Breast epithelium (tissue), 4 donors: ENCODE measurements at places on chromosomes 3 and 15. TPM values are rescaled to one million over a fixed set of nuclear protein-coding genes. Genes with fewer than 3 reads are reported as not detected.

CYP1A2 gene
- not detected for total RNA-seq

NLGN1 gene
- total RNA-seq: 4.4 TPM

OCA2 gene
- 0.59 TPM for total RNA-seq

TMEM202 gene
- not detected for total RNA-seq

INAFM2 gene
- 12.5 TPM for total RNA-seq

ISLR2 gene
- total RNA-seq: 0.88 TPM

RTP4 gene
- total RNA-seq: 2.3 TPM

SNX33 gene
- 42.7 TPM for total RNA-seq

TMEM41A gene
- 11.5 TPM for total RNA-seq

- no peaks in the 10 kb centered on the region for H3K36me3 ChIP-seq
- no peak overlapping the region for H3K4me3 ChIP-seq
- no peak for DNase-seq
- no peak overlapping the region for H3K27ac ChIP-seq
- no peaks in the 10 kb centered on the region for H3K27me3 ChIP-seq
Measured at GRCh38 chr15:35194296-35194695, 109.2 kb upstream of the NANOGP8 start.

GRCh38 chr15:100682468-100682867, 80.1 kb downstream of the ASB7 start:
- no peaks in the 10 kb centered on the region for H3K4me1 ChIP-seq
- no peaks in the 10 kb centered on the region for H3K27me3 ChIP-seq
- no peak overlapping the region for H3K27ac ChIP-seq
- no peak overlapping the region for H3K4me3 ChIP-seq

GRCh38 chr3:161557445-161558150, 61.0 kb downstream of the OTOL1 start:
- DNase-seq: no peak
- H3K27ac ChIP-seq: no peak overlapping the region
- H3K36me3 ChIP-seq: no peaks in the 10 kb centered on the region
- no peaks in the 10 kb centered on the region for H3K4me1 ChIP-seq
- H3K27me3 ChIP-seq: peaks cover 11% of the 10 kb centered on the region

DNA sequence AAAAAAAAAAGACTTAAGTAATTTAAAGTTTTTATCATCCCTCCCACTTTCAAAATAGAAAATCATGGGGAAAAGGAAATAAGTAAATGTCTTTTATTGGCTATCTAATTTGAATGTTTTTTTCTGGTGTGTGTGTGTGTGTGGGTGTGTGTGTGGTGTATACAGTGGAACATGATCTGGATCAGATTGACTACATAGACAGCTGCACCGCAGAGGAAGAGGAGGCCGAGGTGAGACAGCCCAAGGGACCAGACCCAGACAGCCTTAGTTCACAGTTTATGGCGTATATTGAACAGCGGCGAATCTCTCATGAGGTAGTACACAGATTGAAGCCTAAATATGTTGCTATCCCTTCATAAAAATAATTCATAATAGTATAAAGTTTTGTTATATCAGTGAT, 44.5 kb downstream of the LRCH3 start:
- H3K4me1 ChIP-seq: no peaks in the 10 kb centered on the region
- no peaks in the 10 kb centered on the region for H3K27me3 ChIP-seq
- H3K27ac ChIP-seq: no peak overlapping the region
- DNase-seq: no peak
- no peaks in the 10 kb centered on the region for H3K36me3 ChIP-seq

DNA sequence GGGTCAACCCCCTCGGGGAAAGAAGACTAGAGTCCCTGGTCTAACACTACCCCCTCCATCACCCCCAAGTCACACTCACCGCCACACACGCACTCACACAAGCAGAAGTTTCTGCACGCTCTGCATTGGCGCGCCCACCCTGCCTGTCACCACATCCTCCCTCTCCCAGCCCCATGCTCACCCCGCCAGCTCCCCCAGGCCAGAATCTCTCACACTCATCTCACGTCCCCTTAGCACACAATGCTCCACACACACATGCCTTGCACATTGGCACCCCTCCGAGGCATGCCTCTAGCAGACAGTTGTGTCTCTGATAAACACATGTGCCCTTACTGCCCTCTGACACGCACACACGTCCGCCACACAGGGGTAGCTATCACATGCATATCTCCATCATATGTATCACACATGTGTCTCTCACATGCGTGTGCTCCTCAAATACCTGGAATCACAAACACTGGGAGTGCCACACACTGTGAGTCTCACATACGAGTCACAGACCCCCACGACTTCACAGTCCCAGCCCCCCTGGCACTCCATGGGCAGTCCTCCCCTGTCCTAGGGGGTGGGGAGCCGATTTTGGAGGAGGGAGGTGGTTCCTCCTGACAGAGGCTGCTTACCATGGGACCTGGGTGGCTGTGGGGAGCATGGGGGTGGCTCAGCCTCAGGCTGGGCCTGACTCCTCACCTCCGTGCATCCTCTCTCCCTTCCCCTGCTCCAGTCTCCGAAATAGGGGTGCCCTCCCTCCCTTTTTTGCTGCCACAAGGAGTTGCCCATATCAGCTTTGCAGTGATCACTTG, 898 bp downstream of the FBLN2 start:
- no peaks in the 10 kb centered on the region for H3K4me1 ChIP-seq
- H3K36me3 ChIP-seq: no peaks in the 10 kb centered on the region
- H3K27me3 ChIP-seq: no peaks in the 10 kb centered on the region
- H3K4me3 ChIP-seq: peak overlapping the region; percentile 76
- no peak for DNase-seq

DNA sequence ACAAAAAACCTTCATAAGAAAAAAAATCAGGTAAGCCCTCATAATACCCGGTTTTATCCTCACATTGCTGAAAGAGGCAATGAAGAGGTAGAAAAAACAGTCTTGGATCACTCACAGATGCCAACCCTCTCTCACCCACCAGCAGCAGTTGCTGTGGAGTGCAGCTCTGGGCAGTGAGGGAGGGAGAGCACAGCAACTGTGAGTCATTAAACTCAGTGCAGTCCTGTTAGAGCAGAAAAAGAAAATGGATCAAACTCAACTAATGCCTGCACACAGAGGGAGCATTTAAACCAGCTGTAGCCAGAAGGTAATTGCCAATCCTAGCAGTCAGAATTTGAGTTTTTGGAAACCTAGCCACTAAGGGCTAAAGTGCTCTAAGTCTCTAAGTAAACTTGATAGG, 1050.6 kb upstream of the ALCAM start:
- no peak overlapping the region for H3K27ac ChIP-seq
- no peaks in the 10 kb centered on the region for H3K4me1 ChIP-seq
- no peak for DNase-seq
- H3K36me3 ChIP-seq: no peaks in the 10 kb centered on the region
- H3K4me3 ChIP-seq: no peak overlapping the region

GRCh38 chr3:149085828-149086231, 503 bp downstream of the HLTF start:
- peak overlapping the region; percentile 80 for H3K4me3 ChIP-seq
- peak overlapping the region; percentile 50 for H3K27ac ChIP-seq
- no peaks in the 10 kb centered on the region for H3K4me1 ChIP-seq
- no peaks in the 10 kb centered on the region for H3K36me3 ChIP-seq

GRCh38 chr15:48499978-48500377, 145.5 kb downstream of the FBN1 start:
- H3K27me3 ChIP-seq: no peaks in the 10 kb centered on the region
- H3K36me3 ChIP-seq: no peaks in the 10 kb centered on the region
- no peak overlapping the region for H3K4me3 ChIP-seq
- DNase-seq: no peak

DNA sequence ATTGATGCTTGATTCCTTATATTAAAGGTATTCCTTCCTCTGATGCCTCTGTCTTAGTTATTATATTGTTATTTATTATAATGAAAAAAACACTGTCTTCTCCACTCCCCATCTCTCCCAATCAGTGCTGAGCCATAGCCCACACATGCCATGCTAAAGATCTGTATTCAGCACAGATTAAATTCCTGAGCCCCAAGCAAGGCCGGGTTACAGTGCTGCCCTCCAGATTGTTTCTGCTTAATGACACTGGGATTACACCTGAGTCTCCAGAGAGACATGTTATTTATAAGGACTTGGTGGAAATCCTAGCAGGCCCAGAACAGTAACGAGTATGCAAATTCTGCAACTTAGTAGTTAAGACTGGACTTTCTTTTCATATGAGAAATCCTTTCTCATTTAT, 305.9 kb upstream of the UMPS start:
- H3K36me3 ChIP-seq: peaks cover 6% of the 10 kb centered on the region
- H3K4me3 ChIP-seq: no peak overlapping the region
- no peaks in the 10 kb centered on the region for H3K27me3 ChIP-seq
- no peak for DNase-seq
- H3K27ac ChIP-seq: no peak overlapping the region

DNA sequence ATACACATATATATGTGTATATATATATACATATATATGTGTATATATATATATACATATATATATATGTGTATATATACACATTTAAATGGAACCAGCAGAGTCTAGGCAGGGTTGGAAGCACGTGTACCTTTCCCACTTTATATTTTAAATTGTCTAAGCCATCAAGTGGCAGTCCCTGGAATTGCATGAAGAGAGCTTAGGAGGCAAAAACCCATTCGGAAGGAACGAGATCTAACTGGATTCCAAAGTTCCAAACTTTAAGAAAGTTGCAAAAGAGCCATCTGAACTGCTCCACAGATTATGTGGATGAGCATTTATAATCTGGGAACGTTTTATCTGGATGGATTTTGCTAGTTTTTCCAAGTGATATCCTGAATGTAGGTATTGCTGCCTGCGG, 186.5 kb downstream of the FOXP1 start:
- no peaks in the 10 kb centered on the region for H3K4me1 ChIP-seq
- H3K36me3 ChIP-seq: no peaks in the 10 kb centered on the region
- no peaks in the 10 kb centered on the region for H3K27me3 ChIP-seq

- H3K27ac ChIP-seq: no peak overlapping the region
- H3K27me3 ChIP-seq: no peaks in the 10 kb centered on the region
- no peak overlapping the region for H3K4me3 ChIP-seq
- no peak for DNase-seq
- no peaks in the 10 kb centered on the region for H3K4me1 ChIP-seq
- no peaks in the 10 kb centered on the region for H3K36me3 ChIP-seq
Measured at GRCh38 chr3:105527535-105527934, 160.8 kb downstream of the ALCAM start.

DNA sequence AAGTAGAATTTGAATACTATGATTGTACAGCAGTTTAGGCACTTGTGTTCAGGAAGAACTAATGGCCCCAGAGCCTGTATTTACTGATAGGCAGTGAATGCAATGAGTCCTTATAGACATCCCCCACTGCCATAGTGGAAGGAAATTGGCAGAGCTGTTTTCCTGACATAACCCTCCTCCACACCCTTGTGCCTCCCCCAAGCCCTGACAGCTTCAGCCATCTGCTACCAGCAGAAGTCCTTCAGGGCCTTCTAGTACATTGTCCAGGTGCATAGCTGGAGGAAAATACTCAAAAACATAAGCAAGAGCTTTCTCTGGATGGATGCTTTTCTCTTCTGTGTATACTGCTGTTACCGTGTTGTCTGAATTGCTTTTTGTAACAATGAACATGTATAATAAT, 20.6 kb downstream of the ARHGAP31 start:
- no peak overlapping the region for H3K27ac ChIP-seq
- DNase-seq: no peak
- no peaks in the 10 kb centered on the region for H3K27me3 ChIP-seq
- no peak overlapping the region for H3K4me3 ChIP-seq

GRCh38 chr15:57567891-57568290, 23.8 kb upstream of the MYZAP start:
- H3K27me3 ChIP-seq: no peaks in the 10 kb centered on the region
- H3K4me1 ChIP-seq: no peaks in the 10 kb centered on the region
- no peaks in the 10 kb centered on the region for H3K36me3 ChIP-seq

- no peak overlapping the region for H3K4me3 ChIP-seq
- peaks cover 9% of the 10 kb centered on the region for H3K4me1 ChIP-seq
- no peak overlapping the region for H3K27ac ChIP-seq
- H3K36me3 ChIP-seq: no peaks in the 10 kb centered on the region
- H3K27me3 ChIP-seq: no peaks in the 10 kb centered on the region
Measured at GRCh38 chr3:48445277-48445882, 1.2 kb upstream of the ATRIP start.

- no peaks in the 10 kb centered on the region for H3K36me3 ChIP-seq
- H3K4me3 ChIP-seq: no peak overlapping the region
- no peaks in the 10 kb centered on the region for H3K27me3 ChIP-seq
- no peaks in the 10 kb centered on the region for H3K4me1 ChIP-seq
Measured at GRCh38 chr15:52730173-52730572, 51.0 kb upstream of the ATOSA start.

GRCh38 chr3:13364602-13365271, 55.4 kb downstream of the NUP210 start:
- no peak for DNase-seq
- H3K4me3 ChIP-seq: no peak overlapping the region
- no peak overlapping the region for H3K27ac ChIP-seq
- no peaks in the 10 kb centered on the region for H3K4me1 ChIP-seq
- H3K27me3 ChIP-seq: no peaks in the 10 kb centered on the region

DNA sequence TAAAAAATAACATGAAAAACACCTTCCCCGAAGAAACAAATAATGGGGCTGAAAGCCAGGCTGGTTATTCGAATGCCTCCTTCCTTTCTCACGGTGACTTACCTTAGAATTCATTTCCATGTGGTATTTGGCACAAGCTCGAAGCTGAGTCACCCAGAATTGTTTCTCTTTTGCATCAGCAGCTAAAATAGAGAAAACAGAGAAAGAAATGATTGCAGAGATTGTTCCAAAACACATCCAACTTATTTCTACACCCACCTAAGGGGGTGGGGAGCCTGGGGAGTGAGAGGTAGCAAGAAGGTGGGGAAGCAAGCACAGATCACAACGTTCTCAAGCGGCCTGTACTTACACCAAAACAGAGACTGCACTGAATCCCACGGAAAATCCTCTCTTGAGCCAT, 104.7 kb downstream of the OSBPL10 start:
- no peaks in the 10 kb centered on the region for H3K27me3 ChIP-seq
- H3K4me1 ChIP-seq: no peaks in the 10 kb centered on the region
- no peak overlapping the region for H3K4me3 ChIP-seq
- no peak for DNase-seq
- no peaks in the 10 kb centered on the region for H3K36me3 ChIP-seq
- H3K27ac ChIP-seq: no peak overlapping the region

DNA sequence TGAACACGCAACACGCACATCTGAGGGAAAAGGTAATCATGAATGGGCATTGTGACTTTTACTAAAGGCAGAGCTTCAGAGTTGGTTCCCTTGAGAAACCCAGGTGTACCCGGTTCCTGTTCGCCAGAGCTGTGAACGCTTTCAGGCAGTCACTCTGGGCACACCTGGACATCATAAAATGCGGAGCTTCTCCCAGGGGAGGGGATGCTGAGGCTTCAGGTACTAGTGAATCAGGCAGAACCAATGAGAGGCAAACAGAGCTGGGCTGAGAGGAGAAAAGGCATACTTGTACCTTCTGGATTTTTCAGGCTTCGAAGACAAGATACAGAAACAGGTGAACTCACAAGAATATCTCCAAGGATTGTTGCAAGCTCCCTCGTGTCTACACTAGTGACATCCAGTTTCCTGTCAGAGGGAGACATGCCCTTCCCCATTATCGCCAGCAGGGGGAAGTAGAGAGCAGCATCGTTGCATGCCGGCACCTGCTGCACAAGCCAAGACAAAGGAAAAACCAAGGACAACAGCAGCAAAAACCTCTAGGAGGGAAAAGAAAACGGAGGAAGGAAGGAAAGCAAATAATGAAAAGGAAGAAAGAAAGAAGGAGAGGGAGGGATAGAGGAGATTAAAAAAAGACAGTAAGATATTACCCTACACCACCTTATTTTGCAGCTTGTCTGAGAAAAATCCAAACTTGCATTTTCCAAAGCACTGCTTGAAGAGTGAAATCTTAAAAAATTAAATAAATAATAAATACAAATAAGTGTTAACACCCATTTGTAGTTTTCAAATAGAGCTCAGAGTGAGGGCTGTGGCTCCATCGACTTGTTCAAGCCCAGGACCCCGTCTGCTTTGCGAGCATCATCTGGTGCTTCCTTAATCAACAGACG, 2.0 kb downstream of the AHSG start:
- no peaks in the 10 kb centered on the region for H3K27me3 ChIP-seq
- H3K27ac ChIP-seq: no peak overlapping the region
- no peaks in the 10 kb centered on the region for H3K36me3 ChIP-seq
- DNase-seq: peak; percentile 62
- H3K4me1 ChIP-seq: no peaks in the 10 kb centered on the region
